ENCODE measurements at places on chromosomes 7 and 10.

DNA sequence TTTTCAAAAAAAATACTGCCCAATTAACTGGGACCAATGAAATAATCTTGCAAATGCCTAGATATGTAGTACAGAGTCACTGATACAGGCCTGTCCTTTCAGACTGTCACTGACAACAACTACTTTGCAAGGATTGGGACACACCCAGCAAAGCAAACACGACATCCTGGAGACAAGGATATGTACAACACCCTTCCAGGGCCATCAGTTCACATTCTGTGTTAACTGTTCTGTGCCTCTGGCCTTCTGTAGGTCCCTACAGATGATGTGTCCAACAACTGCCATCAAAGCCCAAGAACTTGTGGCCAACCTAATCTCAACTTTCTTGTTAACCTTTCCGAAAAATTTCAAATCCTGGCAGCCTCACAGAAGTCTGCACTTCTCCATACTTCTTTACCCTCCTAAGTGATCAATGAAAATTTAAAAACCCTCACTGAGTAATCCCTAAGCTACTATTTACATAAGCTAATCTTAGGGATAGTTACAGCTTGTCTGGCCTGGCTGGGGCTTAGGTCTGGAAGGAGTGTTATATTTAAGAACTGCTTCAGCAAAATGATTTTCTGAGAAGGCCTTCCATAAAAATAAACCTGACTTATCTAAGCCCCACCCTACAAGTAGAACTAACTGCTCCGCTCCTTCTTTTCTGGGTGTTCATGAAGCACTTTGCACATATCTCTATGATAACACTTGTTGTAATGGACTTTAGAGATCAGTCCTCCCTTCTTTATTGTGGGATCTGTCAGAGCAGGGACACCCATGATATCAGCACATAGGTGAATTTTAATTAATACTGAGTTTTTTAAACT is 21.0 kb downstream of the COBL start:
- DNase-seq, result no peak

- DNase-seq, result no peak
These were observed 52.7 kb downstream of the SCIN start for GRCh38 chr7:12623223-12623622.

DNA sequence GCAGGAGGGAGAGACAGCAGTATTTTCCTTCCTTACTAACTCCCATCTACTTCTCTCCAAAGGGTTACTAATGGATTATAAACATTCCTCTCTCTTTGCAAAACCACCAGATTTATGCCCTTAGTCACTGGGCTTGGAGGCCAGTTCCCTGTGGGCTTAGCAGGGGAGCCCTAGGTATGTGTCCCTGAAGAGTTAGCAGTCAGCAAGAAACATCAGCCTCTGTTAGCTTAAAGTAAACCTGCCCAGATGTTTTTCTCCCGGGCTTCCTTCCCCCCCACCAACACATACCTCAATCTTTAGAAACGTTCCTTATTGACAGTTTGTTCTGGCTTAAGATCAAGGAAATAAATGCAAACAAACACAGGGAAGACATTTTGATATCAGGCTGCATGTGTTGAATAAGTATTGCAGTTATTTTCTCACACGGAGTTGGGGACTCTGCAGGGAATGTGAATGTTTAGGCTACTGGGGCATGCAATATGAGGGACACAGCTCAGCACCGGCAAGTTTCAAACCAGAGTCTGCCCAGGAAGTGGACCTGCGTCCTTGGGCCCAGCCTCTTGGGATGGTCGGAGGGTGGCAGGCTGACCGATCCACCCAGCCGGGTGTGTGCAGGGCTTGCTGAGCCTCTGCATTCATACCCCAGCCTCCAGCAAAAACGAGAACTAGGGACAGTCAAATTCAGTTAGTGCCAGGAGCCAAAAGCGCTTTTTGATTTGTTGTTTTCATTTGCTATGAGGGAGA is 252.0 kb upstream of the GRB10 start:
- DNase-seq, result peak; percentile 83

DNA sequence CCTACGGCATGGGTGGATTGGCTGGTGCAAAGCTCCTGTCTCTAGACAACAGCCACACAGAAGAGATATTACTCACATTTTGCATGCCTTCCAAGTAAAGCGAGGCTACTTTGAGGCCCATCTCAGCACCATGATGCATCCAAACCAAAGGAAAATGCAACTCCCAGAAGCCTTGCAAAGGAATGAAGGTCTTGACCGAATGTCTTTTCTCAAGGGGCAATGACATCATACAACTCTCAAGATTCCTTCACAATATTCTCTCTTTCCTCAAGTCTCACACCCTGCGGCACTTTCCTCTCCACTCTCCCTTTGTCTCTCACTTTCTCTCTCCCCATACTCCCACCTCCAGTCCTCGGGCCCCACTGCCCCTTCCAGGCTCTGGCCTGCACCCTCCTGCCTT is 44.8 kb upstream of the CPXM2 start:
- peak; percentile 35 for DNase-seq

- DNase-seq, result peak; percentile 42
These were observed 207.2 kb upstream of the SVIL start for GRCh38 chr10:29841724-29842649.

DNA sequence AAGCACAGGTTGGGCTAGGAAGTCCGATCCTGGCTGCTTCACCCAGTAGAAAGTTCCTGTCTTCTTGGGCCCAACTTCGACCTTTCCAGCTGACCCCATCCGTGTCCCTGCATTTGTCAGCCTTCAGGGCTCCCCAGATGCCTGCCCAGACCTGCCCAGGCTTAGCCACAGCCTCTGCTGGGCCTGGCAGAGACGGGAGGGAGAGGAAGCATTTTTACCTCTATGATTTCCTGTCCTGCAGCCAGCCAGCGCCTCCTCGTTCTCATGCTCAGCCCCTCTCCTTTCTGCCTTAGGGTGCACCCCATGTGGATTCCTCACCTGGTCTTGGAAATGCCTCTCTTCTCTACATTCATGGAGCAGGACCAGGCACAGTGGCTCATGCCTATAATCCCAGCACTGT is 3.7 kb downstream of the METTL27 start:
- no peak for DNase-seq

- no peak for DNase-seq
These were observed 666.7 kb upstream of the NRP1 start for GRCh38 chr10:34001087-34001580.

DNA sequence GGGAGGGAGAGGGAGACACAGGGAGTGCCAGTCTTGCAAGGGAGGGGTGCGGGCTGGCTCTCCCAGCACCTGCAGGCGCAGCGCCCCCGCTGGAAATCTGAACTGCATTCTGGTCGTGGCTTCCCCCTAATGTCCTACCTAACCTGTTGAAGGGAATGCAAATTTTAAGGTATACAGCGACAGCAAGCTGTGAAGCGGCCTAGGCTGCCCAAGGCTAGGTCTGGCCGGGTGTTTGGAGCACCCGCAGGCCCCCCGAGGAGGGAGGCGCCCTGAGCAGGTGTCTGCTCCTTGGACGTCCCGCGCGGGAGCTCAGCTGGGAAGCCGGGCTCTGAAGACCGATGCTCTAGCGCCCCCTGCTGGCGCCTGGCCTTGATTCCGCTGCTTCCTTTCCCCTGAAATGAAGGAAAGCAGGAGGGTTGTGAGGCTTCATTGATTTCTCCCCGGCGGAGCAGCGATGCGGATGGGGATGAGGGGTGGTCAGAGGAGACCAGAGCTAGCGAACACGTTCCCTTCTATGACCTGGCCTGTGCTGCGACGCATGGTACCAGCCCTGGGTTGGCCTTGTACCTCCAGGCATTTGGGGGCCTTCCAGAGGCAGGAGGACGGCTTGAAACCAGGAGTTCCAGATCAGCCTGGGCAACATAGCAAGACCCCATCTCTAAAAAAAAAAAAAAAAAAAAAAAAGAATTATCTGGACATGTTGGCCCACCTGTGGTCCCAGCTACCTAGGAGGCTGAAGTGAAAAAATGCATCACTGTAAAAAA is 601.3 kb downstream of the GALNT17 start:
- peak; percentile 89 for DNase-seq

All from AG20443 (cell line).